Activated CD8-positive, alpha-beta T cell treated with anti-CD3 and anti-CD28 coated beads for 36 hours (primary cell): ENCODE measurements at places on chromosomes 2 and 18. TPM values are rescaled to one million over a fixed set of nuclear protein-coding genes. Genes with fewer than 3 reads are reported as not detected.

- no peak overlapping the region for H3K27ac ChIP-seq
- H3K36me3 ChIP-seq = peaks cover 1% of the 10 kb centered on the region
- DNase-seq = no peak
- H3K4me1 ChIP-seq = peaks cover 42% of the 10 kb centered on the region
- H3K27me3 ChIP-seq = no peaks in the 10 kb centered on the region
Observed at GRCh38 chr2:113162173-113162572, 11.6 kb upstream of the PSD4 start.

Gene CPO
- not detected for total RNA-seq

Gene EPB41L5
- 3.9 TPM for total RNA-seq

GRCh38 chr2:60487174-60487573 lies 66.3 kb downstream of the BCL11A start:
- H3K36me3 ChIP-seq = no peaks in the 10 kb centered on the region
- H3K27ac ChIP-seq = no peak overlapping the region
- H3K4me3 ChIP-seq = no peak overlapping the region
- H3K27me3 ChIP-seq = peaks cover 7% of the 10 kb centered on the region

GRCh38 chr18:35071819-35072247 lies 30.6 kb downstream of the MAPRE2 start:
- H3K36me3 ChIP-seq = peaks cover 29% of the 10 kb centered on the region
- peaks cover 59% of the 10 kb centered on the region for H3K4me1 ChIP-seq
- H3K4me3 ChIP-seq = no peak overlapping the region
- H3K27me3 ChIP-seq = no peaks in the 10 kb centered on the region
